H1 (cell line): ENCODE measurements at places on chromosomes 1 and 21. TPM values are rescaled to one million over a fixed set of nuclear protein-coding genes. Genes with fewer than 3 reads are reported as not detected.

The RAB25 gene
- total RNA-seq = 34.8 and 38.5 TPM in 2 replicates

The ADCY10 gene
- not detected in 2 replicates for total RNA-seq

The IKBKE gene
- total RNA-seq = 8.6 and 9.8 TPM in 2 replicates

The ELAVL4 gene
- total RNA-seq = 0.89 and 1.2 TPM in 2 replicates

The CFH gene
- not detected in 2 replicates for total RNA-seq

The UTS2 gene
- total RNA-seq = not detected in 2 replicates

The SPATA46 gene
- not detected in 2 replicates for total RNA-seq
